Activated CD8-positive, alpha-beta memory T cell treated with anti-CD3 and anti-CD28 coated beads, Interleukin-2, amount 10 ng/mL, durations not matched to agents 7 days and 5 days (primary cell): ENCODE measurements at places on chromosomes 6 and 20. TPM values are rescaled to one million over a fixed set of nuclear protein-coding genes. Genes with fewer than 3 reads are reported as not detected.

GRCh38 chr20:56829788-56830385, 200.8 kb downstream of the TFAP2C start:
- DNase-seq, result no peak

- no peak for DNase-seq
Observed at GRCh38 chr20:13554076-13554475, 84.7 kb downstream of the TASP1 start.

GRCh38 chr6:30102414-30102969, 10.4 kb downstream of the TRIM31 start:
- DNase-seq, result no peak

GRCh38 chr6:145731447-145731846, 3.9 kb downstream of the EPM2A start:
- DNase-seq, result no peak

DNA sequence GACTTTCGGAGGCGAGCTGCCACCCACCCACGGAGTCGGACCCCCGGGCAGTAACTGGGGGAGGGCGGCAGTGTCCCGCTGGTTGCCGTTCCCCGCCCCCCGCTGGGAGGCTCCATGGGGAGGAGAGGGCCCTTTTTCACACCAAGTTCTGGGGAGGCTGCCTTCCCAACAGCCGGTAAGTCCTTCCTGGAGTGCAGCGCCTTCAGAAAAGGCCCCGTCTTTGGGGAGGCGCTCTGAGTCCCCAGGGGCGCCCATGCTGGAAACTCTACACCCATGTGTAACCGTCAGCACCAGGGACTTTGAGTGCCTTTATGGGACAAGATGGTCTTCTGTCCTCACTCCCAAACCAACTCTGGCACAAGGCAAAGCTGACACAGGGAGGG, 430 bp upstream of the SOX18 start:
- no peak for DNase-seq

- DNase-seq, result no peak
Observed at GRCh38 chr6:146017672-146018071, 11.2 kb upstream of the GRM1 start.

DNA sequence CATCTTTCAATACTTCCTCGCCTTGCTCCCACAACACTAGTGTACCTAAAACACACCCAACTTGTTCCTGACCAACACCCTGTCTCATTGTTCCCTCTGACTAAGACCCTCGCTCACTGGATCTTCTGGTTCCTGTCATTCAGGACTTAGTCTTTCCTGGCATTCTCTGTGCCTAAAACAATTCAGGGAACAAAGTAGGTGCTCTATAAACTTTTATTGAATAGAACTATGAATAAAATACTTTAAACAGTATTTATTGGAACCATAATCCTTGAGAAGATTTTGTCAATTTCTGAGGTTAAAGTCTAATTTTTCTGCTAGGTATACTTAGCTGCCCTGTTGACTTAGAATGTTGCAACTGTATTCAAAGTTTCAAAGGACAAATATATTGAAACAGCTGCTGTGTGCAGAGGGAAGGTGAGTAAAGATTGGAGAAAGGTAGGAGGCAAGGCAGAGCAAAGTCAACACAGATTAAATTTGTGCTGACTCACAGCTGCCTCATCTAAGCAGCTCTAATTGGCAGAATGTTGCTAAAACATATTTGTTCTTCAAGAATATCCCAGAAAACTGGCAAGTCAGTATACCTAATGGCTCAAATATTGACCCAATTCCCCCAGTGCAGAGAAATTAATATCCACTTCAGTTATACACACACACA, 37.6 kb downstream of the GSTA2 start:
- DNase-seq, result no peak

DNA sequence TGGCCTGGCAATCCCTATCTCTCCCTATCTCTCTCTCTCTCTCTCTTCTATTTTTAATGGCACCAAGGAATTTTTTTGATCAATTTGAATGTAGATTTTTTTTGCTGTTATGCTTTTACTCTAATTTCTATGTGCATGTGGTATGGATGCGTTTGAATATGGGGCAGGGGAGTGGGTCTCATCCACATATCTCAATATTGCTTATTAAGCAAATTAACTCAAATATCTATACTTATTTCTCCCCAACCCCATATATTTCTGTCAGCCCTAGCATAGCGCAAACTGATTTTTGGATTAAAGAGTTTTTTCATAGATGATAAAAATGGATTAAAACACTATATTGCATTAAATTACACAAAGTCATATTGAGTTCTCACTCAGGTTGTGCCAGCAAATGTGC, 210.2 kb downstream of the KHDRBS2 start:
- no peak for DNase-seq

GRCh38 chr20:43961541-43962471, 47.2 kb downstream of the TOX2 start:
- no peak for DNase-seq

Gene MED20
- total RNA-seq, result 25.6 TPM

GRCh38 chr6:138346302-138347195, 31.2 kb upstream of the SMIM28 start:
- DNase-seq, result no peak

- DNase-seq, result no peak
Observed at GRCh38 chr20:19725814-19726525, 32.1 kb upstream of the RIN2 start.

GRCh38 chr6:14147891-14148290, 30.3 kb downstream of the CD83 start:
- no peak for DNase-seq

DNA sequence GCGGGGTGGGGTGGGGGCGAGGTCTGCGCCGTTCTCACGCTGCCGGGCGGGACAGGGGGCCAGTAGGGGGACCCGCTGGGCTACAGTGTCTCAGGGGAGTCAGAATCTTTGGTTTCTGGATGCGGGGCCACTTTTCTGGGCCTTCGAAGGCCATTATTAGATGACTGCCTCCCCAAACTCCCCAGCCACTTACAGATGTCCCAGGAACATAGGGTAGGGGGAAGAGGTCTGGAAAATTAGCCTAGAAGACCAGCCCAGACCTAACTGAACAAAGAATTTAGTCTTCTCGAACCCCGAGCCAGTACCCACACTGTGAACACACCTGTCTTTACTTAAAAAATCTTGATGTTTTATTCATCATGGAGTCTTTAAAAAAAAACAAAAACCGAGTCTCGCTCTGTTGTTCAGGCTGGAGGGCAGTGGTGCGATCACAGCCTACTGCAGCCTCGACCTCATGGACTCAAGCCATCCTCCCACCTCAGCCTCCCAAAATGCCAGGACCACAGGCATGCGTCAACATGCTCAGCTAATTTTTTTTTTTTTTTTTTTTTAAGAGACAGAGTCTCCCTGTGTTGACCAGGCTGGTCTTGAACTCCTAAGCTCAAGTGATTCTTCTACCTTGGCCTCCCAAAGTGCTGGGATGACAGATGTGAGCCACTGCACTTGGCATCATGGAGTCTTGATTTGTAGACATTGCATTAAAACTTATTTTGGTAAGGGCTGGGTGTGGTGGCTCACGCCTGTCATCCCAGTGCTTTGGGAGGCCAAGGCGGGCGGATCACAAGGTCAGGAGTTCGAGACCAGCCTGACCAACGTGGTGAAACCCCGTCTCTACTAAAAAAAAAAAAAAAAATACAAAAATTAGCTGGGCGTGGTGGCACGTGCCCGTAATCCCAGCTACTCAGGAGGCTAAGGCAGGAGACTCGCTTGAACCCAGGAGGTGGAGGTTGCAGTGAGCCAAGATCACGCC, 3.3 kb upstream of the SLC29A1 start:
- no peak for DNase-seq

Gene VSTM2L
- 0.35 TPM for total RNA-seq

Gene FERMT1
- 0.47 TPM for total RNA-seq

DNA sequence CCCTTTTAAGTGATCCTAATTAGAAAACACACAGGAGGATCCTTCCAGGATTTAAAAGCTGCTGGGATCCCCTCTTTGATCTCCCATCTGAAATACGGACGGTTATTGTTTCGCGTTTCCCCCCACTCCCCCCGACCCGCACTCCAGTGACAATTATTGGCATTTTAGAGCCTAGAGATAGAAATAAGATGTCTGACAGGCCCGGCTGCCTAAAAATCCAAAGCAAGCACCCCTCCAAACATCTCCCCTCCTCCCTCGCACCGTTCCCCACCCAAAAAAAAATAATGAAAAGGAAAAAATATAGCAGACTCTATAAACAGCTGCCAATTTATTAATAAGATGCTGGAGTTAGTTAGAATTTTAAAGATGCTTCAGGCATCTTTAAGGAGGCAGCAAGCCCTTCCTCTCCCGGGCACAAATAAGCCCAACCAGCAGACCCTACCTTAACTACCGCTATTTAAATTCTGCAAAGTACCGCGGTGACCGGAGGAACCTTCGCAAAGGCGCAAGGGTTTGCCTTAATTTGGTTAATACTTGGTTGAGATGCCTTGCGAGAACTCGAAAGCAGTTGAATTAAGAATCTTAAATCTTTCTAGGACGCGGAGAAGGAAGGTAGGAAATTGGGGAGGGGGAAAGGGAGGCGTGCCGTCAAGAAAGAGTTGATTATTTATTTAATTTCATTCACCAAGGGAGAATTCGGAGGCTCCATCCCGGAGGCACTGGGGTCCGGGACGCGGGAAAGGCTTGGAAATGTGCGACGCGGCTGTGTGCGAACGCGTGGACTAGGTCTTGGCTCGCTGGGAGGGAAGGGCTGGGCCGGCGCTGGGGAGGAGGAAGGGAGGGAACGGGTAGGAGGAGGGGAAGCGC, 1.5 kb upstream of the ISM1 start:
- no peak for DNase-seq

Gene EDN3
- not detected for total RNA-seq

Gene CDH22
- total RNA-seq, result not detected

DNA sequence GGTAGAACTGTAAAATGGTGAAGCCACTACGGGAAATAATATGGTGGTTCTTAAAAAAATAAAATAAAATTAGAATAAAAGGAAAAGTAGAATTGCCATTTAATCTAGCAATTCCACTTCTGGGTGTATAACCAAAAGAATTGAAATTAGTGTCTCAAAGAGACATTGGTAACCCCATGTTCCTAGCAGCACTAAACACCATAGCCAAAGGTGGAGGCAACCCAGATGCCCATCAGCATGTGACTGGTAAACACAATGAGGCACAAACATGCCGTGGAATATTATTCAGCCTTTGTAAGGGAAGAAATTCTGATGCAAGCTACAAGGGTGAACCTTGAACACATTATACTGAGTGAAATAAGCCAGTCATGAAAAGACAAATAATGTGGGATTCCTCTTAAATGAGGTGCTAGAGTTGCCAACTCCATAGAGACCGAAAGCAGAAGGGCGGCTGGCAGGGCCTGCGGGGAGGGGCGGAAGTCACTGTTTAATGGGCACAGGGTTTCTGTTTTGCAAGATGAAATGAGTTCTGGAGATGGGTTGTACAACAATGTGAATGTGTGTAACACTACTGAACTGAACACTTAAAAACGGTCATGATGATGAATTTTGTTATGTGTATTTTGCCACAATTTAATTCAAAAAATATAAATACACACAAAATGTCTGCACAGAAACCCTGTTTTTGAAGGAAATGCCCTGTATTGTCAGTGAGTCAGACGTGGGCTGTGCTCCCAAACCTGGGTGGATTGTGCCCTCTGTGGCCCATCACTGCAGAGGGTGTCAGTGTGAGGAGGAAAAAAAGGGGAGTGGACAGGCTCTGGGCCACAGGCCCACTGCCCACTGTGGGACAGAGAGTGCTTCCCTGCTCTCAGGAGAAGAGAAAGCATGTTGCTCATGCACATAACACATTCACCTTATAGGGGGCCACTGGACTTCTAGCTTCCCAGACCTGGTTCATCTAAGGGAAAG, 49.6 kb upstream of the CD93 start:
- DNase-seq, result no peak

GRCh38 chr6:16623731-16624130, 137.5 kb downstream of the ATXN1 start:
- DNase-seq, result no peak

- peak; percentile 62 for DNase-seq
Observed at GRCh38 chr6:105793130-105793529, 293.0 kb upstream of the PRDM1 start.

GRCh38 chr6:168367285-168367751, 47.7 kb upstream of the DACT2 start:
- no peak for DNase-seq

- no peak for DNase-seq
Observed at GRCh38 chr6:75170691-75171560, 34.9 kb downstream of the COL12A1 start.
